AG10803 (cell line): ENCODE measurements at places on chromosomes 4 and X.

GRCh38 chrX:21926527-21927278 is 13.8 kb upstream of the SMS start:
- DNase-seq, result peak; percentile 96

DNA sequence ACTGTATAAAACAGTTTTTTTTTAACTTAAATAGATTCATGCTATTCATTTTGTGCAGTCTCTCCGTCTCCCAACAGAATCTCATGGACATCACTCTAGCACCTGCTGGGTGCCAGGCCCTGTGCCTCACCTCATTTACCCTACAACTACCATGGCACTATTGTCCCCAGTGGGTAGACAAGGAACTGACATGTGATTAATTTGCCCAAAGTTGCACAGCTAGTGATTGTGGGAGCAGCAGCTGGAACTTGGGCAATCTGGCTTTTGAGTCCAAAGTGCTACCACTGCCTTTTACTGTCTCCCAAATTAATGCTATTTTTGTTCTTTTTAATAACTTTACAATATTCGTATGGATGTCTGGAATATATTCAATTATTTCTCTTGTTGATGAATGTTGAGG is 11.2 kb upstream of the PGRMC2 start:
- no peak for DNase-seq

DNA sequence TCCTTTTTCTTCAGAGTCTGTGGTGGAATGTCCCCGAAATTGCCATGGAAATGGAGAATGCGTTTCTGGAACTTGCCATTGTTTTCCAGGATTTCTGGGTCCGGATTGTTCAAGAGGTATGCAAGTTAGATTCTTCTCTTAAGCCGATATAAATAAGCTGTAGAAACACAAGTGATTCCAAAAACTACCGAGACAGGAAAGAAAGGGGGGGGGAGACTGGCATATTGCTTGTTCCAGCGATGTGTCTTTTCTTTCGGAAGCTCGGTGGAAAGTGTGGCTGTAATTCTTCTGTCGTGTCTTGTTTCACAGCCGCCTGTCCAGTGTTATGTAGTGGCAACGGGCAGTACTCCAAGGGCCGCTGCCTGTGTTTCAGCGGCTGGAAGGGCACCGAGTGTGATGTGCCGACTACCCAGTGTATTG is 236.9 kb downstream of the DCTD start:
- no peak for DNase-seq

GRCh38 chr4:32735856-32736590 is 2015.9 kb downstream of the PCDH7 start:
- DNase-seq, result no peak

- no peak for DNase-seq
Observed at GRCh38 chrX:153644356-153645125, 2.5 kb upstream of the DUSP9 start.

- DNase-seq, result no peak
Observed at GRCh38 chr4:6252051-6252450, 17.6 kb upstream of the WFS1 start.
